HS-5 (cell line): ENCODE measurements at places on chromosomes 2 and 18.

DNA sequence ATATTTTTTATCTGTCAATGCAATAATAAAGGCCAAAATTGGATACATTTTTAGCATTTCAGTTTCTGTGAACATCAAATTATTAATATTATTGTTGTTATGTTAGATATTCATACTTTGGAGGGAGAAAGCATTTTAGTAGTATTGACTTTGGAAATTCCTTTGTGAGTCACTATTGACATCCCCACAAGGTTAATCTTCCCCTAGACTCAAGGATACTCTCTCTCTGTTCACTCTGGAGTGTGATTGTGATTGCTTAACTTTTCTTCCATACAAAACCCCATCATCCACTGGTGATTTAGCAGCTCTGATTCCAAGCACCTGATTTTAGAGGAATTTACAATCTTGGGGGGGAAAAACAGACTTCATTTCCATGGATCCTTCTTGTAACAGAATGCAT, 352.0 kb downstream of the THSD7B start:
- DNase-seq = peak; percentile 47

DNA sequence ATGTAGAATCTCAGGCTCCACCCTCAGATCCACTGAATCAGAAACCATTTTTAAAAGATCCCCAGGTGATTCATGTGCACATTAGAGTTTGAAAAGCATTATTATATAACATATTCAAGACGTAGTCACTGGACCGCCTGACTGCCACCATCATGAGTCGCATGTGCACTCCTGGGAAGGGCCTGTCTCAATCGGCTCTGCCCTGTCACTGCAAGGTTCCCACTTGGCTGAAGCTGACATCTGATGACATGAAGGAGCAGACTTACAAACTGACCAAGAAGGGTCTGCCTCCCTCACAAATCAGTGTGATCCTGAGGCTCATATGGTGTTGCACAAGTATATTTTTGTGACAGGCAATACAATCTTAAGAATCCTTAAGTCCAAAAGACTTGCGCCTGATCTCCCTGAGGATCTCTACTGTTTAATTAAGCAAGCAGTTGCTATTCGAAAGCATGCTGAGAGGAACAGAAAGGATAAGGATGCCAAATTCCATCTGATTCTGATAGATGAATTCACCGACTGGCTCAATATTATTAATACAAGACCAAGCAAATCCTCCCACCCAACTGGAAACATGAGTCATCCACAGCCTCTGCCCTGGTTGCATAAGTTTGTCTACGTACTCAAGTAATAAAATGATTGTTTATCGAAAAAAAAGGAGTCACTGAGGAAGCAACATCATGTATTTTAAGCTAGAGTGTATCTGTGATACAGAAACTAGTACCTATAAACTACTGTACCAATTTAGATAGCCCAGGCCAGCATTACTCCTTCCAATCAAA, 26.2 kb downstream of the ATAD2B start:
- peak; percentile 85 for DNase-seq

GRCh38 chr2:203195331-203196036, 43.3 kb upstream of the CYP20A1 start:
- no peak for DNase-seq

DNA sequence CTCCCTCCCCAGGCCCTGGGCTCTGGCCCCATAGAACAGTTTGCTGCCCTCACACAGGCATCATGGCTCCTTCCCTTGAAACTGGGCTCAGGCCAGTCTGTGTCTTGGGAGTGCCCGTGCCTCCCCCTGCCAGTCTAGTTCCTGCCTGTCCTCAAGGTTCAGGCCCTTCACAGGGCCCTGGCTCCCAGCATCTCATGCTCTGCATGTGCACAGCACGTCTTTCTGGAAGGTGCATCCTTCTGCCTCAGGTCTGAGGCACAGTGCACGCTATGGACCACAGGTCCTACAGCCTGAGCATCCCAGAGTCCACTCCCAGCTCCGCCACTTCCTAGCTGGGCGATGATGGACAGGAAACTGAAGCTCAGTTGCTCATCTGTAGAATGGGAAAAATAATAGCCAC, 35.6 kb upstream of the FOSL2 start:
- no peak for DNase-seq

DNA sequence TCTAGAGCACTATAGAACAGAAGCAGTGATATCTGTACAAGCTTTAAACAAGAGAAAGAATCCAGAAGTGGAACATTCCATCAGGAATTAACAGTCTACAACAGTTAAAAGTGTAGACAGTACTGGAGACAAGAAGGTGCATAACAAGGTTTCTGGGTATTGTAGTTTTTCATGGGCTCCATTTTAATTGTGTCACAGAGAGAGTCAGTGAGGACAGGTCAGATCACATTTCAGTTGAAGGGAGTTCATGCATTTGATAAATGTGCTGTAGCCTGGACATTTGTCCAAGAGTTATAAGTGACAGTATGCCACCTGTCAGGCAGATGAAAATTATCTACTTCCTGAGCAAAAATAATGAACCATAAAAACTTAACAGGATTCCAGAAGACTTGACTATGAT, 328.6 kb downstream of the CNTNAP5 start:
- no peak for DNase-seq

DNA sequence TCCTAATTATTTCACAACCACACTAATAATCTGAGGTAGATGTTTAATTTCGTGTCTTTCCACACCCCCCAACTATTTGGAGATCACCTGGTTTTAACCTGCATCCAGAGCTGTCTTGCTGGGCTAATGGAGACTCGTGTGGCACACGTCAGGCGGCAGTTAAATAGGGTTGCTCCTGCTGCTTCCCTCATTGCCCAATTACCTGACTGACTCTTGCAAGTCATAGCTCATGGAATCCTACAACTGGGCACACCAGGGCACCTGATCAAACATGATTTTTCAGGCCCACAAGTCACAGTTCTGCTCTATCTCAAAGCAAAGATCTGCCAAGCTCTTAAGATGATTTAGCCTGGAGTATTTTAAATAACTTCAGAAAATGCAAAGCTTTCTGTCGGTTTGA, 1430.4 kb upstream of the ACVR2A start:
- DNase-seq = no peak

DNA sequence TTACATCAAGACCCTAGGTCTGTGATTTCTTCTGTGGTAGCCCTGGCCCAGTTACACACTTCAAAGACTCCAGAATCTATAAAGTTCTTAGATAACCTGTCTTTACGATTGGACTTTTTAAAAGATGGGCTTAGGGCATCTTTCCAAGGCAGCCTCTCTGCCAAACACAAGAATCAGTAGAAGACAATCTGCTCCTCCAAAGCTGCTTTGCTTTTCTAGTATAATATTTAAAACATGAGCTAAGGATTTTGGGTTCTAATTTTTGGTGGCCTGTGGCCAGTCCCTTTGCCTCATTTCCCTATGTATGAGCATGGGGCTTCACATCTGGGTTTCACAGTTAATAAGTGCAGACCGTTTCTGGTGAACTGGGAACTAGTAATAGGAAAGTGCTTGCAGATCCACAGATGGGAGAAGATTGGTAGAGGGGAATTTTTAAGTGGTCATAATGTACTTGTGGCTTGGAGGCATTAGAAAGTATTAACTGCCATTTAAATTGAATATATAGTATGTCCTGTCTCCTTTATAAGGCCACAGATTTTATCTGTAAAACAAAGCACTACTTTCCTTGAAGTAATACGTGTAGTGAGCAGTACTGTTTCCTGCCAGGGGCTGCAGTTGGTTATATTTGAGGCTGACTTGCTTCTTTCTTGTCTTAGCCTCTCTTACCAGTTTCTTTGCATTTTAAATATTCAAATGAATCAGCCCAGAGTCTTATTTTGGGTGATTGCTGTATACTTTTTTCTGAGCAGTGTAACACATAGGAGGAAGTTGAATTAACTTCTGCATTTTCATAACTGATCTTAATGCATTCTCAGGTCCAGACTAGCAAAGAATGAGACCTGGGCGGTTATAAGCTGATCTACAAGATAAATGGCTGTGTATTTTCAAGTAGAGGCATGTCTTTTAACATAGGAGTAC, 1.5 kb downstream of the ARPC2 start:
- no peak for DNase-seq

DNA sequence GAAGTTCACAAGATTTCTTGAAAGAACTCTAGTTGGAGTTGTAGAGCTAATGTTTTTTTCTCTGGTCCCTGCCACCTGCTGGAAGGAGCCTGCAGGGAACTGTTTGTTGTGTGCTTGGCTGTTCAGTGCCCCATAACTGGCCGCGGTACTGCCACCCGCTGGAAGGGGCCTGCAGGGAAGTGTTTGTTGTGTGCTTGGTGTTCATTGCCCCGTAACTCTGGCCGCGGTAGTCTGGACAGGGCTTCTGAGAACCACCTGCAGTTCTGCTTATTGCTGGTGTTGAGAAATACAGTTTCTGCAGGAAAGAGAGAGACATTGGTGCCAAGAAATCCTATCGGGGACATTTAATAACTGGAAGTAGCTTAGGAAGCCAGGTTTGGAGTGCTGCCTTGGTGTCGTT, 58.1 kb downstream of the AGAP1 start:
- DNase-seq = no peak

GRCh38 chr2:195572895-195573683, 83.9 kb upstream of the SLC39A10 start:
- DNase-seq = no peak

- DNase-seq = no peak
Measured at GRCh38 chr2:149827585-149828126, 240.1 kb upstream of the MMADHC start.

DNA sequence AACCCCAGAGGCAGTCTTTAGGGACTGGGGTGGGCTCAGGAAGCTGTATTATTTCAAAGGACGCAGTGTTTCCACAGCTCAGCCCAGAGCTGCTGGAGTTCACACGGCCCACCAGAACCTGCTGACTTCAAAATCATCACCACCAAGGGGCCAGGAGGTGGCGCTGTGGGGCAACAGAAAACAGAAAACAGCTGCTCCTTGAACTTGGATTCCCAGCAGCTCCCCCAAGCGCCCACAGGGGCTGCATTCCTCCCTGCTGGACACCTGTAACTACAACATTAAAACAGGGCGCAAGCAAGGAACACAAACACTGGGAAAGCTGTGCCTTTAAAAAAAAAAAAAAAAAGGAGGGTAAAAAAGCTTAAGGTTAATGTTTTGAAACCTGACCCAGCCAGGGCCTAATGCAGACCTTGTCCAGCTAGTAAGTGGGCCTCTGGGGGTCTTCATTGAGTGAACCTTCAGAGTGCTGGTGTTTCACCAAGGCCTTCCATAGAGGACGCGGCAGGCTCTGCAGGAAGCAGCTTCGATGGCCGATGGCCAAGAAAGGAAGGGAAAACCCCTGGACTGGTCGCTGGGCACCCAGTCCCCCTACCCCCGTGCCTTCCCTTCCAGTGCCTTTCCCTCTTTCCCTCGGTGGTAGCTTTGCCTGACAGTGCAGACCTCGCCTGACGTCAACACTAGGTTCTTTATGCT, 25.9 kb downstream of the MLPH start:
- DNase-seq = peak; percentile 60

DNA sequence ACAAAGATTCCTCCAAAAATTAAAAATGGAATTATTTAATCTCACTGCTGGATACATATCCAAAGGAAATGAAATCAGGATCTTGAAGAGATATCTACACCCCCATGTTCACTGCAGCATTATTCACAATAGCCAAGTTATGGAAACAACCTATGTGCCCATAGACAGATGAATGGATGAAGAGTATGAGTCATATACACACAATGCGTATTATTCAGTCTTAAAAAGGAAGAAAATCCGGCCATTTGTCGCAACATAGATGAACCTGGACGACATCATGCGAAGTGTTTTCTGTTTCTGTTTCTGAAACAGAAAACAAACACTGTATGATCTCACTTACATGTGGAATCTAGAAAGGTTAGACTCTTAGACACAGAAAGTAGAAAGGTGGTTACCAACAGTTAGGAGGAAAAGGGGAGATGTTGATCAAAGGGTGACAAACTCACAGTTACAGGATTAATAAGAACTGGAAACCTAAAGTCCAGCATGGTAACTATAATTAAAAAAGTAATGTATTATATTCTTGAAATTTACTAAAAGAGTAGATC, 87.8 kb upstream of the ERBB4 start:
- DNase-seq = peak; percentile 45

DNA sequence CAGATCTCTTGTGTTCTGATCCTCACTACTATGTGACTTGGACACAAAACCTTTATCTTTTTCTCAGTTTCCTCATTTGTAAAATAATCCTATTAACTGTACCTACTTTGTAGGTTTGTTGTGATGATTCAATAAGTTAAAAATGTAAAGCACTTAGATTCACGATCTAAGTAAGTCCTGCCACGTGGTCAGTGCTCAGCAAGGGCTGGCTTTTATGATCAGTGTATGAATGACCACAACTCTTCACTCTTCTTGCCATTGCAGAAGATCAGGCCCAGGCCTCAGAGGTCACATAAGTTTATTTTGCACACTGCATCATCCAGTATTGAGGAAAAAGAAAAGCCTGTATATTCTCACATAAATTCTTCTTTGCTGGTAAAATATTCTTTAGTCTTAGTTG, 1192.5 kb upstream of the ACVR2A start:
- DNase-seq = no peak

DNA sequence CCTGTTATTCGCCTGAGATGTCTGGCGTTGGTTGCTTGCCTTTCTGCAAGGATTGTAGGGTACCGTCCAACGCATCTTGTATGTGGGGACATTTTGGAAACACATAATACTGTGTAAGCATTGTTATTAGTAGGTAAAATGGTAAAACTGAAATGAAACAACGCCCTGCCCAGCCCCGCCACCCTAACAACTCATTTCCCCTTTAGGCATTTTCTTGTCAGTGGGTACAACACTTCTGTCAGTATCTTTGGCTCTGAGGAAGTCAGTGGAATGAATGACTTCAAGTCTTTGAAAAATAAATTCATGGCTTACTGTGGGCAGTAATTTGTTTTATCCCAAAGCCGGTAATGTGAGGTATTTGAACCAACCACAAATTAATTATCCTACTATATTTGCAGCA, 86.0 kb downstream of the FMNL2 start:
- DNase-seq = no peak

GRCh38 chr18:13550418-13551304, 175.7 kb downstream of the FAM210A start:
- no peak for DNase-seq

- no peak for DNase-seq
Measured at GRCh38 chr2:141323571-141323970, 807.2 kb downstream of the LRP1B start.

- DNase-seq = no peak
Measured at GRCh38 chr18:9570255-9570654, 44.1 kb downstream of the PPP4R1 start.

GRCh38 chr2:127422559-127423477, 4.6 kb downstream of the PROC start:
- no peak for DNase-seq

- no peak for DNase-seq
Measured at GRCh38 chr2:48415836-48416515, 114.0 kb upstream of the STON1 start.

- DNase-seq = no peak
Measured at GRCh38 chr18:10949655-10950054, 199.7 kb downstream of the PIEZO2 start.

GRCh38 chr2:19947184-19947940, 42.5 kb downstream of the WDR35 start:
- DNase-seq = no peak

GRCh38 chr2:76613330-76613729, 902.6 kb upstream of the GCFC2 start:
- DNase-seq = no peak
